ENCODE measurements at places on chromosomes 5 and 9. TPM values are rescaled to one million over a fixed set of nuclear protein-coding genes. Genes with fewer than 3 reads are reported as not detected.

The PCDHGB4 gene
- 1.4 TPM for polyA plus RNA-seq

The BARHL1 gene
- 0.01 TPM for polyA plus RNA-seq

The THG1L gene
- polyA plus RNA-seq = 26.9 TPM

The GABRA1 gene
- polyA plus RNA-seq = 0.61 TPM

The FOXD1 gene
- polyA plus RNA-seq = 0.04 TPM

The GLDC gene
- polyA plus RNA-seq = 13.0 TPM
